ENCODE measurements at places on chromosomes 6 and 20. TPM values are rescaled to one million over a fixed set of nuclear protein-coding genes. Genes with fewer than 3 reads are reported as not detected.

DNA sequence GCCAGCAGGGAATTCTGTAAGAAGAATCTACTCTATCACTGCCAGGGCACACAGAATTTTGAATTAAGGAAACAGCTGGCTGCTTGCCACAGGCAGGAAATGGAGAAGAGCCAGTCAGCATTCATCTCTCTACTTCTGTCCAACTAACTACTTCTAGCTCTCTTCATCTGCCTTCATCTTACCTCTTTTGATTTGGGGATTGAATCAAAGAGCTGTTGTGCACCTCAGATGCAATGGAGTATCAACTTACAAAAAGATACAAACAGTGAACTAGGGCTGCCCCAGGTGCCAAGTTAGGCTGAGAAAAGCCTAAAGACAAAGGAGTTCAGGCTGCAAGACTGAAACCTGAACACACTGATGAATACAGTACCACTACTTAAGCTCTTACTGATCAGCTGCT is 82.0 kb downstream of the PTPRK start:
- DNase-seq: peak; percentile 34

GRCh38 chr6:28537065-28537464 is 11.4 kb downstream of the GPX5 start:
- DNase-seq: no peak

- DNase-seq: no peak
Observed at GRCh38 chr6:49522710-49523593, 23.2 kb downstream of the GLYATL3 start.

Gene RPS6KA2
- 66.5 TPM for total RNA-seq

- no peak for DNase-seq
Observed at GRCh38 chr6:40287296-40287850, 299.8 kb downstream of the LRFN2 start.

DNA sequence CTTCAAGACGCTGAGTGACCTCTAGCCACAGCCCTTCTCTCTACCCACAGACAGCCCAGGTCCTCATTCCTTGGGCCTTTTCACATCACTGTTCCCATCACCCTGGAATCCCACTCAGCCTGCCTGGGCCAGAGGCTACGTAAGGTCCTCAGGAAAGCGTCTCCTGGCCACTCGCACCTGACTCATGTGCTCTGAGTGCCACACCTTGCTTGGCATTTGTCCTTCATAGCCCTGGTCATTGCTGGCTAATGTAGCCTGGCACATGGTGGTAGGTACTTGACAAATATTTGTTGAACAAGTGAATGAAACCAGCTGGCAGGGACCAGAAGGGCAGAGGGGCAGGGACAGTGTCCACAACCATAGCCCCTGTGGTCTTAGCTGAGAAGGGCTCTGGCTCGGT is 50.6 kb upstream of the FANCE start:
- DNase-seq: no peak

Gene SLC32A1
- total RNA-seq: not detected

GRCh38 chr6:147322299-147323162 is 118.3 kb downstream of the STXBP5 start:
- no peak for DNase-seq

- DNase-seq: peak; percentile 52
Observed at GRCh38 chr20:7113577-7114466, 346.3 kb downstream of the BMP2 start.

DNA sequence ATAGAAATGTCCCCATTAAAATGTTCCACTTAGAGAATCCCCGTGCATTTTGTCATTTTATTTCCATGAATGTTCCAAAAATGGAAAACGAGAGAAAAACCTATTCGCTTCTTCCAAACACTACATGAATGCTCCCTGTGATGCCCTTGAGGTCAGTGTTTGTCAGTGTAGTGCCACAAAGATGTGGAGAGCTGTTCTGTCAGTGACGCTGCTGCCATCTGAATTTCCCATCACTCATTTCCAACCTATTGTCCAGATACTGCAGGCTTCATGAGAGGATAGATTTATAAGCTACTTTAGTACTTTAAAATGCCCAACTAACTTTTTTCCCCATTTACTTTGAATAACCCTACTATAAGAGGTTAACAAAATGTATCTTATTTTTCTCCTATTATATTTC is 335.8 kb downstream of the CDKAL1 start:
- no peak for DNase-seq

- DNase-seq: no peak
Observed at GRCh38 chr6:30515106-30515505, 25.8 kb downstream of the HLA-E start.

Gene CDH26
- 0.98 TPM for total RNA-seq

- no peak for DNase-seq
Observed at GRCh38 chr20:38755324-38755910, 7.2 kb downstream of the ACTR5 start.

Gene LST1
- 2.6 TPM for total RNA-seq

GRCh38 chr6:55528624-55529023 is 50.4 kb downstream of the HMGCLL1 start:
- no peak for DNase-seq

DNA sequence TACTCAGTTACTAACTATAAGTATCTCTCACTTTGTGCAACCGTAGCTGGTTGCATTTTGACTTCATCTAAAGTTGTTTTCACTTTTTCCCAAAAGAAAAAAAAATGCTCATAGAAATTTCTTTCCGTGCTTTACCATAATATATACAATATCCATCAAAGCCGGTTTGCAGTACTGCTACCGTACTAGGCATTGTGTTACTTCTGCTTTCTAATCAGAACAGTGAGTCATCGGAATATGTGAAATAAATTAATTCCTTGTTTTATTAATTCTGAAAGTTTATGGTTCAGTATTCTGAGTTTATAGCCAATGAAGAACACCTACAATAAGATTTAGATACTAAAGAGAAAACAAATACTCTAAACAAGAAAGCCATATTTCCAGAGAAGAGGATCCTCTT is 72.5 kb downstream of the TNFRSF21 start:
- no peak for DNase-seq

Gene CST4
- not detected for total RNA-seq

DNA sequence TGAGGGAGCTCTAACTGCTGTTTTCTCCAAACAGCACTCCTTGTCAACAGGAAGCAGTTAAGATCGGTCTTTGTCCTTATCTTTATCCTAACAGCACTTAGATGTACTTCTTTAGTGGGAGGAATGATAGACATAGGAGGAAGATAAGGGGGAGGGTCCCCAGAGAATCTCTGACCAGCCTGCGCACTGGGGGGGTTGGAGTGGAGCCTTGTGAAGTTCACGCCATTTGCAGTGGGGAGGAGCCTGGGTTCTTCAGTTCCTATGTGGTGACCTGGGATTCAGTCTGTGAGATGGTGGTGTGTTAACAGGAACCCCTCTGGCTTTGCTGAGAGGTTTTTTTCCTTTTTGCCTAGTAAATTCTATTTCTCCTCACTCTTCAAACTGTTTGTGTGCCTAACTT is 18.1 kb upstream of the ASCC3 start:
- no peak for DNase-seq

DNA sequence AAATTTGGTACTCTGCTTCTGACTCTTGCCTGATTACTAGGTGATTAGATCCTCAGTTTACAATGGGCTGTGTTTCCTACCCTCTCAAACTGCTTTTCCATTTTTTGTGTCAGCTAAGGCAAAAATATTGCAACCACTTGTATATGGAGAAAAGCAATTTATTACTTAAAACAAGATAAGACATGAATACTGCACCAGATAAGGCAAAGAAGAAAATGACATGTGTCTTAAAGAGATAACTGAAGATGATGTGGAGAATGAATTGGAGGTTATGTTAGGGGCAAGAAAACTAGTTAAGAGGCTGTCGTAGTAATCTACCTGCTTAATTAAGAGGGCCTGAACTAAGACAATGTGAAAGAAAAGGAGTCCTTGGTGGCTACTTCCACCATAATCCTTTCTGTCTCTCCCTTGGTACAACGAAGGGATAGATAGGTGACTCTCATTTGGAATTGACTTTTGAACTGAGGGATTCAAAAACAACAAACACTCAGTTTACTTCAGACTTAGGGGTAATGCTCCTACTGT is 16.3 kb upstream of the REV3L start:
- no peak for DNase-seq

GRCh38 chr20:38536310-38536709 is 44.7 kb upstream of the ADIG start:
- no peak for DNase-seq

DNA sequence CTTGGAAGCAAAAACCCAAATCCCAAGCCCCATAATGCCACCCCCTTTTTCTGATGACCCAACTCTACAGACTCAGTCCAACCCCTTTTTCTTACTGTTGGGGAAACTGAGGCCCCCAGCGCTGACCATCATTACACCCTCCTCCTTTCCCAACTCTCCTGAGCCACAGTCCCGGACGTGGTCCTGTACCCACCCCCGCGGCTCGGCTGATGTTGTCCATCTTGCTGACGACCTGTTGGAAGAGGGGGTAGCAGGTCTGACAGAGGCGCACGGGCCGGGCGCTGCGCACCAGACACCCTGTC is 533 bp downstream of the OSTM1 start:
- DNase-seq: no peak

- DNase-seq: peak; percentile 87
Observed at GRCh38 chr20:50186151-50186885, 4.3 kb upstream of the CEBPB start.

Gene FBXO5
- total RNA-seq: 2.3 TPM

GRCh38 chr6:22250486-22250885 is 46.4 kb downstream of the PRL start:
- no peak for DNase-seq

DNA sequence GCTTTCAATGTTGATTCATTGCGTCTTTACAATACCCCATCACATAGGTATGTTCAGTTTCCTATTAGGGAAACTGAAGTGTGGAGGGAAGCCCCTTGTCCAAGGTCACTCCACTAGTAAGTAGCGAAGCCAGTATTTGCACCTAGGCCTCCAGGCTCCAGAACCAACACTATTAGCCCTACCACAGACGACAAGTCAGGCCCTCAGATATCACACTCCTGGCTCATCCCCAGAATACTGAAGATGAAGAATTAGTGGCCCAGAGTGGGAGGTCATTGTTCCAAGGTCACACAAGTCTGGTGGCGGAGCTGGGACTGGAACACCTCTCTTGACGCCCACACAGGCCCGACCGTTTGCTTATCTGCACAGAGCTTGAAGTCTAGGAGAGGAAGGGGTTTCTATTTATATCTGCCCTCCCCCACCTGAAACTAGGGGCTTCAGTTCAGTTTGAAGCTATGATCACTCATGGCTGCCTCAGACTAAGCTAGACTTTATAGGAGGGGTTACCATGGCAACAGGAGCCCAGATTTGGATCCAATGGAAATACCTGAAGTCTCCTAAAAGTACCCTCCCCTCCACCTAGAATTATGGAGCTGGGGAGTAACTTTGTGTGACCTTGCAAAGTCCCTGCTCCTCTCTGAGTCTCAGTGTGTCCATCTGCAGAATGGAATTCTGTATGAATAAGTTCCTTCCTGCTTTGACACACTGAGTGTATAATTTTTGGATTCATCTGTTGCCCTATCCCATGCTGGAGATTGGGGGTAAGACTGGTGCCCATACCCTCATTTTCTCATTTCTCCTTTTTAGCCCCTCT is 2.2 kb downstream of the SNTA1 start:
- peak; percentile 53 for DNase-seq

- DNase-seq: no peak
Observed at GRCh38 chr6:158338311-158339112, 26.2 kb downstream of the TULP4 start.

DNA sequence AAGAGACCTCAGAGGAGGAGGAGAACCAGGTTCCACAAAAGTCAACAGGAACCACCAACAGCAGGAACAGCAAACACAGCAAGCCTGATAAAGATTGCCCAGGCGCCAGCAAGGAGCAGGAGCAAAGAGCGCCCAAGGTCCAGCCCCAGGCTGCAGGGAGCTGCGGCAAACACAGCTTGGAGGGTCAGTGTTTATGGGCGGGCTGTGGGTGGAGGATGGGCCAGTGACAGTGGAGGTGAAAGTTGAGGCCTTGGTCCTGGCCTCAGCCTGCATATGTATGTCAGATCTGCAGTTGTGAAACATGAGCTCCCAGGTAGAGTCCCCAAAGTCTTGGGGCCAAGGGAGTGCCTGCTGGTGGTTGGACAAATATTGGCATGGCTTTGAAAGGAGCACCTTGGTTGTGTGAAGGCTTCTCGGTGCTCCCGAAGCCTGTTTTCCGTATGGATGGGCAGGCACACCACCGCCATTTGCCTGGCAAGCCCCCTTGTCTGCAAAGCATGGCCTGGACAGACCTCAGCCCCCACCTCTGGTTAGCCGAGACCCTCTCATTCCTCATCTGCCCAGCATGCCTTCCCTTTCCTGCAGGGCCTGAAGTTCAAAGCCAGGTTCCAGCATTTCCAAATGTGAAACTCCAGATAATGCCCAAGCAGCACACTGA is 2.0 kb upstream of the CAPN11 start:
- DNase-seq: no peak

DNA sequence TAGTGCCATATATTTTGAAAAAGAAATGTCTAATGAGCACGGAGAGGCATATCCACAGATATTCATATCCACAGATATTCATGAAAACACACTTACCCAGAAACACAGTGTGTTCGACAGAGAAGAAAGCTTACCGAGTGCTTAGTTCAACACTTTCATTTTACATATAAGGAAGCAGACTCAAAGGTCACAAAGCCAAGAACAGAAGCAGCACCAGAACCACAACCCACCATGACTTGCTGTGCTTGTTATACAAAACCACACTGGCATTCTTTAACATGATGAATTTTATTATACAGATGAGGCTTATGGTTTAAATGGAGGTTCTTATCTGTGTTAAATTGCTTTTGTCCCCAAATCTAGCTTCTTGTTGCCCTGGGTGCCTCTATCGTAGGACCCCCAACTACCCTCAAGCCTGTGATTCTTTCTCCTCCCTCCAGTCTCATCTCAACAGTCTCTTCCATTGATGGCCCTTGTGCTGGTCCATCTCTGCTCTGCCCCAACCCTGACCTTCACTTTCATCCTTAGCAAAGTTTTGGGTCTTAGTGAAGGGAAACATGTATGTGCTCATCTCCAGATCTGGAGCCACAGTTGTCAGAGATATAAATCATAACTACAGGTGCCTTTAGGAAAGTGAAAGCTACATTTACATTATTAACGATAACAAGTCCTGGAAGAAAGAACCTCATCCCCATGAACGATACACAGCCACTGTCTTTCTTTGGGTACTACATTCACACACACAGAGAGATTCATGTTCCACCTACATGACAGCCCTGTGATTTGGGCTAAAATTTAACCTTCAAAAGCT is 40.0 kb downstream of the SF3B5 start:
- no peak for DNase-seq

Gene SEMG1
- total RNA-seq: not detected

DNA sequence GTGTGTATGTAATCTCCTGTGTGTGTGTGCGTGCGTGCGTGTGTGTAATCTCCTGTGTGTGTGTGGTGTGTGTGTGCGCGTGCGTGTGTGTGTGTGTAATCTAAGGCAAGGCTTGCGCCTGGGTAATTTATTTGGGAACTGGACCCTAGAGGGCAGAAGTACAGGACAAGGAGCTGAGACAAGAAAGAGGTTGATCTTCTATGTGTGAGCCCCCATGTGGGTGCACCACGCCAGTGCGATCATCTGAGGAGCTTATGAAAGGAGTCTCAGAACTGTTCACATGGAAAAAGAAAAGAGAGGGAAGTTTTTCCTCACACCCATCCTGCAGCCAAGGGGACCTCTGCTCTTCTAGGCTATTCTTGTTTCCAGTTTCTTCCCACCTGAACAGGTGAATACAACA is 220.1 kb upstream of the GGTLC1 start:
- no peak for DNase-seq
